MCF 10A (cell line): ENCODE measurements at places on chromosomes 6 and 20. TPM values are rescaled to one million over a fixed set of nuclear protein-coding genes. Genes with fewer than 3 reads are reported as not detected.

- H3K4me1 ChIP-seq, result peaks cover 51% of the 10 kb centered on the region
- peaks cover 4% of the 10 kb centered on the region for H3K36me3 ChIP-seq
- H3K27me3 ChIP-seq, result no peaks in the 10 kb centered on the region
- H3K27ac ChIP-seq, result no peak overlapping the region
- no peak overlapping the region for H3K4me3 ChIP-seq
- DNase-seq, result no peak
Measured at GRCh38 chr6:11808054-11808453, 29.5 kb upstream of the ADTRP start.

UBE2C gene
- total RNA-seq, result 98.4 and 107 TPM in 2 replicates

BRPF3 gene
- 19.4 and 21.1 TPM in 2 replicates for total RNA-seq

JAG1 gene
- total RNA-seq, result 62.5 and 88.0 TPM in 2 replicates

SCRT2 gene
- not detected in 2 replicates for total RNA-seq

- H3K27me3 ChIP-seq, result no peaks in the 10 kb centered on the region
Measured at GRCh38 chr6:155309150-155309549, 5.1 kb downstream of the TFB1M start.

GRCh38 chr20:57659517-57660180, 39.4 kb upstream of the ZBP1 start:
- DNase-seq, result no peak
- H3K27ac ChIP-seq, result peak overlapping the region; percentile 39
- H3K4me3 ChIP-seq, result no peak overlapping the region
- H3K36me3 ChIP-seq, result peaks cover 18% of the 10 kb centered on the region
- H3K4me1 ChIP-seq, result peaks cover 21% of the 10 kb centered on the region

SPEF1 gene
- 0.32 TPM in 1 of 2 replicates, not detected in the other for total RNA-seq

- H3K4me1 ChIP-seq, result no peaks in the 10 kb centered on the region
- H3K36me3 ChIP-seq, result peaks cover 4% of the 10 kb centered on the region
- no peak for DNase-seq
- H3K4me3 ChIP-seq, result no peak overlapping the region
Measured at GRCh38 chr6:24919056-24919892, 16.5 kb downstream of the RIPOR2 start.

DNA sequence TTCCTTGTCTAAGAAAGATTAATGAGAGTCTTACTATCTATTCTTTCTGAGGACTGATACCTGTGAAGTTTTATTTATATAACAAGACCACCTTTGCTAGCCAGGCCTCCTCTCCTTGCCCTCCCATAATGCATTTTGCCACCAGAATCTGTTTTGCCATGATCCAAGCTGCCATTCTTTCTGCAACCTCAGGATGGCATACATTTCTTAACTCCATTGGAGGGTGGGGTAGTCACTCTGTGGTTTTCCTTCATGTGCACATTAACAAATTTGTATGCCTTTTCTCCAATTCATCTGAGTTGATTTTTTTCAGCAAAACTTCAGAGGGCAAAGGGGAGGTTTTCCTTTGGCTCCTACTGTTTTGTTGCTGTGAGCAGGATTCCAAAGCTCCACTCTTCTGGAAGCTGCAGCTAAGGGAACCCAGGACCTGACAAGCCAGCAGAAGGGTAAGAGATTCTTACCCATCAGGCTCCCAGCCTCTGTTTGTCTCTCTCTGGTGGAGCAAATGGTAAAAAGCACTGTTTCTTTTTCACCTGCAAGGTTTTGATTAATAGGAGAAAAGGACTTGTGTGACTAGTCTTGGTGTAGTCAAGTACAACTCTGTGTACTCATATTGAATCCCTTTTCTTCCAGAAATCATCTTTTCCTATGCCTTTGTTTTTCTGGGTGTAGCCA, 26.2 kb upstream of the ENPP4 start:
- H3K27ac ChIP-seq, result no peak overlapping the region
- H3K4me3 ChIP-seq, result no peak overlapping the region
- H3K4me1 ChIP-seq, result no peaks in the 10 kb centered on the region
- no peaks in the 10 kb centered on the region for H3K36me3 ChIP-seq
- DNase-seq, result no peak
- no peaks in the 10 kb centered on the region for H3K27me3 ChIP-seq

DNA sequence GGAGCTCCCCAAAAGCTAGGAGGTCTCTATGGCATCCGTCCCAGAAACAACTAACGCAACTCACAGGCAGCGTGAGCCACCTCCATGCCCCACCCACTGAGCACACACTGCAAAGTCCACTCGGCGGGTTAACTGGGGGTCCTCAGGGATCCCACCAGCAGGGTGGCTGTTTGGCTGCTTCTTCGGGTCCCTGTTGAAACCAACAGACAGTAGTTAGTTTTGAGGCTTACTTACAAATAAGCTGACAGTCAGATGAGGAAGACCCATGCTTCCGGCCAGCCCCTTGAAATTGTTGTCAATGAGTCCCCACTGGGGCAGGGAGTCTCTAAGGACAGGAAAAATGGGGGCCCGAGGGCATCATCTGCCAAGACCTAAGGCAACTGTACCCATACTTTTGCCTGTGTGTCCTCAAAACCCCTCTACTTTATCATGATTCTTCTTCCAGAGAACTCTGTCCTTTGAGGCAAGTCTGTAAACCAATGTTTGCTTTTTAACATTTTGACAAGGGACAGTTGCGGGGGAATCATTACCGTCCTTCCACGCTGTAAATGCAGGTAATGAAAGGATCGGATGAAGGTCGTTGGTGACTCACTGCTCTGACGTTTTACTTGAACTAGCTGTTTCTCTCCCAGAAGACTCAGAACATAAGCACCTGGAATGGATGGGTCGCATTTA, 2.2 kb upstream of the PCK1 start:
- no peak overlapping the region for H3K4me3 ChIP-seq
- DNase-seq, result peak; percentile 6
- peaks cover 6% of the 10 kb centered on the region for H3K36me3 ChIP-seq
- H3K27ac ChIP-seq, result peak overlapping the region; percentile 59
- peaks cover 95% of the 10 kb centered on the region for H3K27me3 ChIP-seq

DNA sequence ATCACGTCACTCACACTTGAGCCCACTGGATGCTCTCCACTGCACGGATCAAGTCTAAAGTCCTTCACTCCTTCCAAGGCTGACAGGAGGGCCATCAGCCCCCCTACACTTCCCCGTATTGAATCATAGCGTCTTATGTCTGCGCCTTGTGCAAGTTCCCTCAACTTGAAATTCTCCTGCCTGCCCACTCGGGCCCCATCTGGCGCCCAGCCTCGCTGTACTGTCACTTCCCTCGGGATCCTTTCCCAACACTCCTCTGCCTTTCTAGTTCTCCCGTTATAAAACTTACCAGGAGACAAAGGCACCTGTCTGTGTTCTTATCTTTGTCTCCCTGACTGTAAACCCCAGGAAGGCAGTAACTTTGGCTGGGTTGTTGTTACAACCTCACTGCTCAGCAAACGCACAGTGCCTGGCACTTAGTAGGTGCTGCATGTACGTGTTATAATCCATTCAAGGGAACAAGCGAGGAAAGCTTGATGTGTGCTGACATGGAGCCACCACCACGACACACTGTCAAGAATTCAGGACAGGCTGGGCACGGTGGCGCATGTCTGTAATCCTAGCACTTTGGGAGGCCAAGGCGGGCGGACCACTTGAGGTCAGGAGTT, 33.8 kb upstream of the ZFAND3 start:
- no peaks in the 10 kb centered on the region for H3K36me3 ChIP-seq
- H3K27ac ChIP-seq, result no peak overlapping the region
- peaks cover 11% of the 10 kb centered on the region for H3K4me1 ChIP-seq
- no peaks in the 10 kb centered on the region for H3K27me3 ChIP-seq

DNA sequence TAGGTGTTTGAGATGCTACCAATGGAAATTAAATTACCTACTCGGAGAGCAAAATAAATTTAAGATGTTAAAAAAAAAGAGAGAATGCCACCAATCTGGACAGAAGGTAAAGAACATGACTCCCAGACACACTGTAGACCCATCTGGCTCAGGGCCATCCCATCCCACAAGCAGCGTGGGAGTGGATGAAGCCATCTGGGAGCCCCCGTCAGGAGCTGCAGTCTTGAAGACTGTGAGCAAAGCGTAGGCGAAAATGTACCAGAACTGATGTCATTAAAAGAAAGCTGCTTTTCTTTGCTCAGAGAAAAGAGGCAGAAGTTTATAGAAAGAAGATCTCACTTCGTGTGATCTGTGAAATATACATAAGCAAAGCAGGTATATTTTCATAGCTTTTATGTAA, 815.7 kb downstream of the QKI start:
- H3K4me3 ChIP-seq, result no peak overlapping the region
- no peak overlapping the region for H3K27ac ChIP-seq
- H3K36me3 ChIP-seq, result no peaks in the 10 kb centered on the region
- H3K4me1 ChIP-seq, result peaks cover 8% of the 10 kb centered on the region
- DNase-seq, result no peak
- H3K27me3 ChIP-seq, result no peaks in the 10 kb centered on the region

GRCh38 chr6:127832381-127832780, 68.5 kb downstream of the THEMIS start:
- no peak overlapping the region for H3K4me3 ChIP-seq
- DNase-seq, result no peak
- no peak overlapping the region for H3K27ac ChIP-seq
- peaks cover 11% of the 10 kb centered on the region for H3K27me3 ChIP-seq
- no peaks in the 10 kb centered on the region for H3K4me1 ChIP-seq

GRCh38 chr6:20173833-20174792, 38.2 kb downstream of the MBOAT1 start:
- H3K27ac ChIP-seq, result no peak overlapping the region
- H3K27me3 ChIP-seq, result no peaks in the 10 kb centered on the region
- H3K4me1 ChIP-seq, result peaks cover 8% of the 10 kb centered on the region
- DNase-seq, result no peak

DNA sequence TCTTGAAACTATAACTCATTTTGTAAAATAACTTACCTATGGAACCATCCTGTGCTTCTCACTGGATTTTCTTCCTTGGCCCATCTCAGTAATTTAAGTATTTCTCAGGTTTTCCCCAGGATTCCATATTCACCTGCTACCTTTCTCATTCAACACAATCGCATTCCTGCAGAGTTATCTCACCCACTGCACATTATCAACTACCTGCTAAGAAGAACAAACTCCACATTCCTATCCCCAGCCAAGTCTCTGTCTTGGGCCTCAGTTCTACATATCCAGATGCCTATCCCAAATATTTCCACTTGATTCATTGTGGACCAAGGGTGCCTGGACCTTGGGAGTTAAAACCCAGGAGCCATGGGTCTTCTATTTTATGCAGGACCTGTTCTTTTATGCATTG, 60.2 kb upstream of the KCNQ5 start:
- H3K4me3 ChIP-seq, result no peak overlapping the region
- DNase-seq, result no peak
- H3K36me3 ChIP-seq, result no peaks in the 10 kb centered on the region
- H3K27me3 ChIP-seq, result no peaks in the 10 kb centered on the region
- H3K4me1 ChIP-seq, result no peaks in the 10 kb centered on the region
- H3K27ac ChIP-seq, result no peak overlapping the region

DNMT3B gene
- 1.3 and 2.0 TPM in 2 replicates for total RNA-seq

- no peaks in the 10 kb centered on the region for H3K36me3 ChIP-seq
- no peaks in the 10 kb centered on the region for H3K27me3 ChIP-seq
- H3K4me3 ChIP-seq, result no peak overlapping the region
- no peak overlapping the region for H3K27ac ChIP-seq
- no peak for DNase-seq
- H3K4me1 ChIP-seq, result peaks cover 5% of the 10 kb centered on the region
Measured at GRCh38 chr6:43948527-43949485, 178.4 kb downstream of the MRPL14 start.

DNA sequence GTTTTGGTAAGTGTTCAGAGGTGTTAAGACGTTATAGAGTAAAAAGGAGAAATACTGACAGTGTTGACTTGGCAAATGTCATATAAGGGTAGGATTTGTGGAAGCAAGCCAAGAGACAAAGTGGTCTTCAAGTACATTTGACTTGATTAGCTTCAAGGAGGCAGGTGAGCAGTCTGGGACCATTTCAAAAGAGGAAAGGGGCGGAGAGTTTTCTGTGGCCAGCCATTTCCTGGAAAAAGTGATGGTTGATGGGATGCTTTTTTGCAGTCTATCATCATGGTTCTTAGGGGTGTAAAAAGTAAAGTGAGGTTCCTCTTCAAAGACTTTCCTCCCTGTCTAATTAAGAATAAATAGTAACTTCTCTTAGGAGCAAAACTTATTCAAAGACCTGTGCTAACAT, 28.7 kb downstream of the FKBP1A start:
- peaks cover 13% of the 10 kb centered on the region for H3K4me1 ChIP-seq
- no peak for DNase-seq
- no peak overlapping the region for H3K27ac ChIP-seq
- H3K36me3 ChIP-seq, result peaks cover 52% of the 10 kb centered on the region
- H3K4me3 ChIP-seq, result no peak overlapping the region

GRCh38 chr6:13678255-13678983, 33.2 kb downstream of the RANBP9 start:
- H3K4me3 ChIP-seq, result no peak overlapping the region
- peaks cover 29% of the 10 kb centered on the region for H3K36me3 ChIP-seq
- no peak overlapping the region for H3K27ac ChIP-seq
- peaks cover 6% of the 10 kb centered on the region for H3K4me1 ChIP-seq
- DNase-seq, result no peak

GRCh38 chr6:3379482-3380060, 77.3 kb downstream of the SLC22A23 start:
- no peaks in the 10 kb centered on the region for H3K27me3 ChIP-seq
- H3K4me1 ChIP-seq, result peaks cover 32% of the 10 kb centered on the region
- peaks cover 6% of the 10 kb centered on the region for H3K36me3 ChIP-seq
- no peak overlapping the region for H3K27ac ChIP-seq

DNA sequence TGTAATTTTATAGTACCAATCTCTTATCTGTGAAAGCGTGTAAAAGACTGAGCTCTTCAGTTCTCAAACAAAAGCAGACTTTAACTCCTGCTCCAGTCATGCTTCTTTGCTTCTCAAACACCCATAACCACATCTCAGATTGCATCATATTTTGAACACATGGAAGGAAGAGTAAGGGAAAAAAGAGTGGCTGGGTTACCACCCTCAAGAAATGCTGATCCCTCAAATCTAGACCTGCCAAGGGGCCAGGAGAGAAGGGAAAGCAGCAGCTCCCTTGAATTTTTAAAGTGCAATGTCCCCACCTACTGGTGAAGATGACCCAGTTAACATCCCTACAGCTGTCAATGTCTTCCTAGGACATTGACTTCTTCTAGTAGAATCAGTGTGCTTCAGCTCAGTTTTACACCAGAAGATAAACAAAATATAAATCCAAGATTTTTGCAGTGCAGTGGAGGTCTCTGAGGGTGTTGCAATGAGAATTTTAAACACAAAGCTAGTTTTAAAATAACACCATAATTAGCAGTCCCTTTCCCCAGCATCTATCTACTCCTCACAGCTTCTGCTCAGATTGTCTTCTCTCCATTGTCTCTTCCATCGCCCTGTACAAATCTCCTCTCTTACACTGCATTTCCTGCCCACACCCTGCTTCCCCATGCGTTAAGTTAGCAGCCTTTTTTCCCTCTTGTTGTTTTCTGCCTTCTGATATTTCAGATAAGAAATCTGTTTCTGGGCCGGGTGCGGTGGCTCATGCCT, 22.6 kb upstream of the HLA-DQB2 start:
- no peaks in the 10 kb centered on the region for H3K4me1 ChIP-seq
- no peak overlapping the region for H3K4me3 ChIP-seq
- H3K27me3 ChIP-seq, result peaks cover 95% of the 10 kb centered on the region
- peak; percentile 65 for DNase-seq
- no peak overlapping the region for H3K27ac ChIP-seq
- no peaks in the 10 kb centered on the region for H3K36me3 ChIP-seq

POU5F1 gene
- 1.5 and 2.0 TPM in 2 replicates for total RNA-seq

FYN gene
- 37.8 and 53.7 TPM in 2 replicates for total RNA-seq
